Effector memory CD4-positive, alpha-beta T cell (primary cell): ENCODE measurements at places on chromosomes 16 and 17.

GRCh38 chr16:72898216-72898825 is 149.6 kb downstream of the ZFHX3 start:
- H3K36me3 ChIP-seq, result no peaks in the 10 kb centered on the region
- no peak for DNase-seq
- H3K4me3 ChIP-seq, result no peak overlapping the region
- H3K27me3 ChIP-seq, result no peaks in the 10 kb centered on the region
- no peak overlapping the region for H3K27ac ChIP-seq

GRCh38 chr16:29839822-29840221 is 19.6 kb downstream of the MVP start:
- H3K27ac ChIP-seq, result no peak overlapping the region
- H3K4me1 ChIP-seq, result no peaks in the 10 kb centered on the region
- H3K4me3 ChIP-seq, result no peak overlapping the region
- peaks cover 90% of the 10 kb centered on the region for H3K36me3 ChIP-seq
- no peak for DNase-seq
- no peaks in the 10 kb centered on the region for H3K27me3 ChIP-seq

- H3K4me1 ChIP-seq, result peaks cover 18% of the 10 kb centered on the region
- no peak overlapping the region for H3K27ac ChIP-seq
- H3K27me3 ChIP-seq, result no peaks in the 10 kb centered on the region
- H3K4me3 ChIP-seq, result no peak overlapping the region
- H3K36me3 ChIP-seq, result no peaks in the 10 kb centered on the region
- DNase-seq, result no peak
Observed at GRCh38 chr17:46100590-46100989, 92.6 kb downstream of the KANSL1 start.

- peak overlapping the region; percentile 53 for H3K27ac ChIP-seq
- peak overlapping the region; percentile 90 for H3K4me3 ChIP-seq
- no peaks in the 10 kb centered on the region for H3K36me3 ChIP-seq
- no peak for DNase-seq
- H3K27me3 ChIP-seq, result no peaks in the 10 kb centered on the region
- H3K4me1 ChIP-seq, result peaks cover 17% of the 10 kb centered on the region
Observed at GRCh38 chr16:67967958-67968399, 458 bp downstream of the SLC12A4 start.

DNA sequence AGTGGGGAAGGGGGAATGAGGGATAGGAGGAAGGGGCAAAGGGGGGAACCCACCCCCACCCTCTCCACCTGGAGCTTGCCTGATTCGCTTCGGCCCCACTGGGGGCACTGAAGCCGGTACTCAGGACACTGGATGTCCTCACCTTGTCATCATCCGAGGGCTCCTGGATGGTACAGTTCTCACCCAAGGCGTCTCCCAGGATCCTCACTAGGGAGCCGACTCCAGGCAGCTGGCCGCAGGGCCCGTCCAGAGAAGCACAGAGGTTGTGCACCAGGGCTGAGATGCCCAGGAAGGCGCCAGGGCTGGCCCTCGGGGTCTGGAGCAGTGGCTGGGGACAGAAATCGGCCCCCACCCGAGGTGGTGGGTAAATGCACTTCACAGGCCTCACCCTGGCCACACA is 92.3 kb downstream of the LITAF start:
- peaks cover 5% of the 10 kb centered on the region for H3K4me1 ChIP-seq
- no peak for DNase-seq
- no peaks in the 10 kb centered on the region for H3K36me3 ChIP-seq
- H3K27ac ChIP-seq, result no peak overlapping the region
- H3K27me3 ChIP-seq, result no peaks in the 10 kb centered on the region

GRCh38 chr16:68785715-68786114 is 48.6 kb downstream of the CDH1 start:
- no peaks in the 10 kb centered on the region for H3K27me3 ChIP-seq
- no peaks in the 10 kb centered on the region for H3K4me1 ChIP-seq
- no peak overlapping the region for H3K4me3 ChIP-seq
- no peak overlapping the region for H3K27ac ChIP-seq
- H3K36me3 ChIP-seq, result no peaks in the 10 kb centered on the region
